Foreskin keratinocyte (primary cell): ENCODE measurements at places on chromosomes 5 and 9. TPM values are rescaled to one million over a fixed set of nuclear protein-coding genes. Genes with fewer than 3 reads are reported as not detected.

BARX1 gene
- not detected in 2 replicates for total RNA-seq

PCDHA4 gene
- not detected in 2 replicates for total RNA-seq

PLEKHG4B gene
- total RNA-seq: not detected in 2 replicates

TRIM36 gene
- total RNA-seq: 1.8 and 2.4 TPM in 2 replicates

TUSC1 gene
- 10.6 and 12.0 TPM in 2 replicates for total RNA-seq

INSL4 gene
- not detected in 2 replicates for total RNA-seq
